H1 (cell line): ENCODE measurements at places on chromosomes 3 and 15. TPM values are rescaled to one million over a fixed set of nuclear protein-coding genes. Genes with fewer than 3 reads are reported as not detected.

DNA sequence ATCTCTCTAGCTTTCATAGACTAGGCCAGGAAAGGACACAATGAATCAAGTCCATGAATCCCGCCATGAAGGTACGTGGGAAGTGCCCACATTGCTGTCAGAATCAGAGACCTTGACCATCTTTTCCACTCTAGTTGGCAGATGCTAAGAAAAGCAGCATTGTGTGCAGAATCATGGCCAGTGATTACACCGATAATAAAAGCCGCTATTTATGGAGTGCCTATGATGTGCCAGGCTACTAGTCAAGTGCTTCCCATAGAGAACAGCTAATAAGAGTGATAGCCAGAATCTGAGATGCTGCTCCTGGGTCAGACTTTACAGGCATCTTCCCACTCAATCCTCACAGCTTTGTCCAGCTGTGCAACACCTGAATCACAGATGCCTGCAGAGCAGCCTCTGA, 13.2 kb upstream of the RPL32 start:
- DNase-seq, result no peak

The CYP1A2 gene
- not detected in 2 replicates for total RNA-seq

DNA sequence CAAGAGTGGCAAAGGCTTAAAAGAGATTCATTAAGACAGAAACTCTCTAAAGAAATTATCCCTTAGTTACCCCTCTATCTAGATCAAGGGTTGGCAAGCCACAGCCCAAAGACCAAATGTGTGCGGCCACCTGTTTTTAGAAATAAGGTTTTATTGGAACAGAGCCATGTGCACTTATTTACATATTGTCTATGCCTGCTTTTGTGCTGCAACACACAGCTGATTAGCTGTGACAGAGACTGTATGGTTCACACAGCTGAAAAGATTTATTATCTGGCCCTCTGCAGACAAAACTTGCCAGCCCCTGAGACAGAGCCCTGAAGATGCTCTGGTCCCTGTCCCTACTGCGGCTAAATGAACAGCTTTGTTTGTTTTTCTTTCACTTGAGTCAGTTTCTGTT, 88.1 kb downstream of the ADAMTS9 start:
- DNase-seq, result no peak

DNA sequence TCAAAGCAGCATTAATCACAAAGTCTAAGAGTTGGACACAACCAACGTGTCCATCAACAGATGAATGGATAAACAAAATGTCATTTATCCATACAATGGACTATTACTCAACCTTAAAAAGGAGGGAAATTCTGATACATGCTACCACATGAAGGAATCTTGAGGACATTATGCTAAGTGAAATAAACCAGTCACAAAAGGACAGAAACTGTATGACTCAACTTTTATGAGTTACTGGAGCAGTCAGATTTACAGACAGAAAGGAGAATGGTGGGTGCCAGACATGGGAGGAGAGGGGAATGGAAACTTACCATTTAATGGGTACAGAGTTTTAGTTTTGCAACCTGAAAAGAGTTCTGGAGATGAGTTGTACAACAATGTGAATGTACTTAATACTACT, 43.0 kb upstream of the SEC13 start:
- DNase-seq, result no peak

DNA sequence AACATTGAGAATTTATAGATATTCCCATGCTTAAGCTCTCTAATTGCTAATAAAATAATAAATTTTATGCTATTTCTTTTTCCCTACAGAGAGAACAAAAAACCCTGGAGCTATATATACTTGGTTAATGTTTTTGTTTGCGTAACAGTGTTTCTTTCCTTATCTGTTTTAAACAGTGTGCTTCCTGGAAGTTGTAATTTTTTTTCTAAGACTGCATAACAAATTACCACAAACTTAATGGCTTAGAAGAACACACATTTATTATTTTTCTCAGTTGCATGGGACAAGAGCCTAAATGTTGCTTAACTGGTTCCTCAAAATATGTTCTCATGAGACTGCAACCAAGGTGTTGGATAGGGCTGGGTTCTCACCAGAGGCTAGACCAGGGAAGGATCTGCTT, 49.7 kb upstream of the DPH6 start:
- no peak for DNase-seq

DNA sequence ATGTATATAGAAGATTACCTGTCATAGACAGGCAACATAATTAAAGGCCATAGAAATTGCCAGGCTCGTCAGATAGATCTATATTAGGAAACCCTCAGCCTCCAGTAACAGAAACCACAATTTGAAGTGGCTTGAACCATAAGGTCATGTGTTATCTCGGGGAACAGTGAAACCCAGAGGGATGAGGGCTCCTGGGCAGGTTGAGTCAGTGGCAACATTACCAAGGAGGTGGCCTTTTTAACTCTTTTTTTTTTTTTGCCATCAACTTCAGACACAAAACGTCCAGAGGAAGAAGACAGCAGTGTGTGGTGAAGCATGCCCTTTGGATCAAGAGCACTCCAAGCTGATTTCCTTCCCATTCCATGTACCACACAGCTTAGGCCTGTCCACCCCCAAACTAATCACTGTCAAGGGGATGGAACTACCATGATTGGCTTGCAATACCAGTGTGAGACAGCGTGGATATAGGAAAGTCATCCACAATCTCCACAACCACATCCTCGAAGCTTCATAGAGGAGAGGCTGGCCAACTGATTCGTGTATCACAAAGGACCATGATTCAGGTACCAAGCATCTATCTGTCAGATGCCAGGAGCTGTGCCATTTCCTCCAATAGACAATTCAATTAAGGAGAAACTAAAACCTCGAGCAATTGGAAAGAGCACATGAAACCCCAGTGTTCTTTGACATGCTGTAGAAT, 999 bp upstream of the KIF7 start:
- DNase-seq, result no peak

The SKIC8 gene
- 44.2 and 44.7 TPM in 2 replicates for total RNA-seq

GRCh38 chr15:73573572-73573971, 59.6 kb downstream of the NPTN start:
- DNase-seq, result no peak
